ENCODE measurements at places on chromosomes 16 and 17.

GRCh38 chr16:13471036-13471435 is 448.9 kb upstream of the ERCC4 start:
- DNase-seq: peak; percentile 21

DNA sequence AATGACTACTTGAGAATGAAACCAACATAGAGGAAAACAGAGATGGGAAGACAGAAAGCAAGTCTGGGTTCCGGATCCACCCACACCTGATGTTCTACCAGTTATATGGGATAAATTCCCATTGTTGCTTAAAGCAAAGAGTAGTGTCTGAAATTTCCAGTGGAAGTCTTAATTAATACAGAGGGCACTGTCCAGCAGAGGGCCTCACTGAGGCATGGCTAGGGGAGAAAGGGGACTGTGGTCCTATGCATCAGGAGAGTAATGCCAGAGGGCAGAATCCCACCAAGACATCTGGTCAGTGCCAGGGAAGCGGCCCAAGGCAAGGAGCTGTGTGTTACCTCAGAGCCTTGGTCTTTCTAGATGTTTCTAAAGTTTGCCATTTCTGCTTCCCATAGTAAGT is 7.5 kb upstream of the UMOD start:
- no peak for DNase-seq

- DNase-seq: no peak
Measured at GRCh38 chr17:68288375-68288774, 2.6 kb downstream of the SLC16A6 start.

DNA sequence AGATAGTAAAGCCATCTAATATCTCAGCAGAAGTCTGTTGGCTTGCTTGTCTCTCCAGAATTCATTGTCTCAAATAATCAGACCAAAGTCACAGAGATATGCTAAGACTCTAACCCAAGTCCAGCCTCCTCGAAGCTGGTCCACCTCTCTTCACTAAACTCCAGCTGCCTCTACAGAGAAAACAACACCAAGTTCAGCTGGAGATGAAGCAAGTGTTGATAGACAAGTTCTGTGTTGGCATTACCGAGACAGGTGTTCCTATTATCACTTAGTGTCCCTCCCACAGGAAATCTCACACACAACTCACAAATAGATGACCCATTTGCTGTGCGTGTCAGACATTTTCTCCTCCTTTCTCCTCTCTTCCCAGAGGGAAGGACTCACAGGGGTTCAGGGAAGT is 164.4 kb upstream of the ANKFN1 start:
- DNase-seq: no peak

GRCh38 chr16:15996432-15997109 is 47.2 kb downstream of the ABCC1 start:
- DNase-seq: no peak

Data from right hindlimb (tissue), 1 donor.